NCI-H1694 (cell line): ENCODE measurements at places on chromosomes 2 and 18.

GRCh38 chr18:48792141-48792540 is 158.6 kb downstream of the SMAD7 start:
- DNase-seq, result no peak

- DNase-seq, result peak; percentile 53
These were observed 24.0 kb downstream of the RAX start for GRCh38 chr18:59249199-59249774.

- DNase-seq, result no peak
These were observed 268.7 kb upstream of the TCF4 start for GRCh38 chr18:55856679-55857078.

- DNase-seq, result no peak
These were observed 1.8 kb downstream of the MYO5B start for GRCh38 chr18:50192995-50193795.

- peak; percentile 50 for DNase-seq
These were observed 86.6 kb downstream of the TMEM182 start for GRCh38 chr2:102848366-102848839.

GRCh38 chr2:204753841-204754240 is 208.6 kb downstream of the PARD3B start:
- DNase-seq, result no peak

GRCh38 chr2:191864628-191865374 is 17.9 kb upstream of the CAVIN2 start:
- no peak for DNase-seq

DNA sequence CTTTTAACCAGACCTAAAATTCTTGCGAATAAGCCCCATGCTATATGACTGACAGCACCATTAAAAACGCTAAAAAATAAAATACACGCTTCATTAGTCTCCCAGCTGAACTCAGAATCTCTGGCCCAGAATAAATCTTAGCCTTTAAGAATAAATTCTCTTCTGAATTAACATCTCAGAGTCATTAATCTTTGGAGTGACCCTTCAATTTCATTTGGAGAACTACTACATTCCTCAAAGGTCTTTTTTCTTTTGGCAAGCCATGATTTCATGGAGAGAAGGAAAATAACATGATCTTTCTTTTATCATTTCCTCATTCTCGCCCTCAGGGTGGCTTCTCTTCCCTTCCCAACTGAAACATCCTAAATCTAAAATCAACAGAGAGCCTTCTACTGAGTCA is 259.0 kb downstream of the AFF3 start:
- no peak for DNase-seq

- no peak for DNase-seq
These were observed 98.1 kb downstream of the WDSUB1 start for GRCh38 chr2:159188449-159188848.

DNA sequence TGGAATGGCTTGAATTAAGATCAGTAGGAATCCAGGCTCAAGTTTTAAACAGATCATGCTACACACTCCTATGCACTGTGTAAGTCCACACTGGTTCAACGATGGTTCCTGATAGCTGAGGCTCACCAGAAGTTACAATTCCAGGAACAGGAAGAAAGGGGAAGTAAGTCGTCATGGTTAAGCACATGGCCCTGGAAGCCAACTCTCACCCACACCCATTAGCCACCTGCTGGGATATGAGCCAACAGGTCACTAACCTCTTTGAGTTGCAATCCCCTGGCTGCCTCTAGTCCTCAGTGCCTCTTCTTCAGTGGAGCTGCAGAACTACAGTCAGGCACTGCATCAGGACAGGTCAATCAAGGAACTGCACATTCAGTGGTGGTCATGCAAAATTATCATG is 133.5 kb downstream of the TMEM182 start:
- no peak for DNase-seq

DNA sequence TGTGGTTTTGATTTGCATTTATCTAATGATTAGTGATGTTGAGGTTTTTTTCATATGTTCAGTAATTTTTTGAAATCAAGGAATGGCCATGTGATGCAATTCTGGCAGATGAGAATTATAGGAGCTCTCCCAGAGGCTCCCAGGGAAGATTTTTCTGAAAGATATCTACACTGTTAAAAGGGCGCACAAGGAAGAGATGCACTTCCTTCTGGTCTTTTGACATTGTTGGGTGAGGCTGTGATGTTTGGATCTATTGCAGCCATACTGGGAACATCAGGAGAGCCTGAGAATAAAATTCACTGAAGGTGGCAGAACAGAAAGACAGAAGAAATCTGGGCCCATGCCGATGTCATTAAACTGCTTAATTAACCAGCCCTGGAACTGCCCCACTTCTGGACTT is 108.5 kb downstream of the DDX1 start:
- DNase-seq, result no peak

DNA sequence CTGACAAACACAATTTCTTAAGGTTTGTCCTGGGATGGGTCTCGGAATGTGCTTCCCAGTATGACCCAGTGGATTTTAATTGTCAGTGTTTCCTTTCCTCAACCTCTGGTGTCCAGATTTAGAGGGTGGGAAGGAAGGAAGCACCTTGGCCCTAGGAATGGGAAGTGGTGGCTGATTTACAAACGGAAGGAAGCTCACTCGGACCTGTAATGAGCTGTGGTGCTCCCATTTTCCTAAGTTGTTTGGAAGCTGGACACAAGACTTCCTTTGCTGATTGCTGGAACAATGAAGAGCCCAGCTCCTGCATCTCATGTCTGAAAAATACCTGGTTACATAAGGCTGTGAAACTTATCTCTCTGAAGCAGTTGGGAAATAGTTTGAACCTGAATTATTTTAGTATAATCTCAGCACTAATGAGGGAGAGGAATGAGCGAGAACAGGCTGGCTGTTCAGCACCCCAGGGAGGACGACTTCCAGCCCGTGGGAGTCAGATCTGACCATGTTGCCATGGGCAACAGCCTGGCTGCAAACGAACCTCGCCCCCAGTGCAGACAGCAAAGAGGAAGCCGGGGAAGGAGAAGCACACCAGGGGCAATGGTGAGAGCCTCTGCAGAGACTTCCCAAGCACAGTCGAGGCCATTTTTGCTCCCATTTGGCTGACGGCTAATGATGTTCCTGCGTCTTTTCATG is 74.4 kb upstream of the ASB18 start:
- DNase-seq, result no peak

DNA sequence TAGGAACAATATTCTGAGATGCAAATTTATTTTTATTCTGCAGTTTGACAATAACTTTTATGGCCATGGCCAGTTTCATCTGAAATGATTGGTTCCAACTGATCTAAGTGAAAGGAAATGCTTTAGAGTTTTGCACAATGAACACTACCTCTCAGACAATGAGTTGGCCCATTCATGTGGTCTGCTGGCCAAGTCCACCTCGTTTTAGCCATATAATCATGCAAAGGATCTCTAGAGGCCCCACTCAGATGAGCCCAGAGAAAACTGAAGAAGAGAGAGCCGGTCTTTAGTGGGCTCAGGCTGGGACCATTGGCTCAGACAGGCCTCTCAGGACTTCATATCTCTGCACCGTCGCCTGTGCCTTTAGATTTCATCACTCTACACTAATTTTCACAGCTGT is 254.7 kb downstream of the MREG start:
- DNase-seq, result no peak

DNA sequence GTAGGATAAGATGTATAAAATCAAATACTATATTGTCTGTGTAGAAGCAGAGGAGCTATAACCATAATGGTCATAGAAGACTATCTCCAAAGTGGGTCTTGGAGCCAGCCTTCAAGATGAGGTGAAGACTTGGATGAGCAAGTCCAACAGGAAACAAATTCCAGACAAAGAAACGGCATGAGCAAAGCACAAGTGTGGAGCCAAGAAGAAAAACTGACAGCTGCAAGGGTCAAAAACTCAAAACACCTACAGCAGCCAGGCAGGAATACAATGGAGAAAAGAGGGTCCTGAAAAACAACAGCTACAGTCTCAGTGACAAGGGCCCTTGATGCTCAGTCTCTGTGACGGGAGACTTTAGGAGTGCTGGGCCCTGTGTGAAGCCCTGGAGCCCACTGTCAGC is 102.4 kb downstream of the STK39 start:
- no peak for DNase-seq

GRCh38 chr18:74152270-74152669 is 3.9 kb downstream of the TIMM21 start:
- no peak for DNase-seq

DNA sequence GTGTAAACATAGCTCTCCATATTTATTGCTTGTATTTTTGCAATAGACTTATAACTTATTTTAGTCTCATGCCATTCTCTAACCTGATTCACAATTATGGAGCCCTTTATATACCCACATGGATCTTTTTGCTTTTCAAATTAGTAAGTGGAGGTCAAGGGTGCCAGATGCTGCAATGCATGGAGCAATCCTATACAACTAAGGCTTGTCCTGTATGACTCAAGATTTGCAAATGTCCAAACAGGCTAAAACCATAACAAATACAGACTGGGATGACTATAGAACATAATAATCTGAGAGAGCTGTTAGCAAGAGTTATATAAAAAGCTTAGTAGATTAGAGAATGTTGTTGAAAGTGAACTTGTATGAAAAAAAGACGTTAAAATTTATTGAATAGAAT is 690.4 kb upstream of the NRXN1 start:
- DNase-seq, result no peak

DNA sequence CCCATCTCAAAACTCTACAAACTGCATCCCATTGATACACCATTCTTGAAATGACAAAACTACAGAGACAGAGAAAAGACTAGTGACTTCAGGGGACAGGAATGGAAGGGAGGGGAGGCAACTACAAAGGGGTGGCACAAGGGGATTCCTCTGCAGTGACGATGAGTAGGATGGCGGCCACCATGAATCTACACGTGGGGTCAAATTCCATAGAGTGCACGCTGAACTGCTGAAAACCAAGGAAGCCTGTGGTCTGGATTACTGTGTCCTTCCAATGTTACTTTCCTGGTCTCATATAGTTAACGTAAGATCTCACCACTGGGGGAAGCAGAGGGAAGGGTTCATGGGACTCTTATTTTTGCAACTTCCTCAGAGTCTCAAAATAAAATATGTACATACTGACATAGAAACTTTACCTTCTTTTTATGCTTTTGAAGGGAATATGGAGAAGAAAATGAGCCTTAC is 23.6 kb downstream of the COX7A2L start:
- no peak for DNase-seq

DNA sequence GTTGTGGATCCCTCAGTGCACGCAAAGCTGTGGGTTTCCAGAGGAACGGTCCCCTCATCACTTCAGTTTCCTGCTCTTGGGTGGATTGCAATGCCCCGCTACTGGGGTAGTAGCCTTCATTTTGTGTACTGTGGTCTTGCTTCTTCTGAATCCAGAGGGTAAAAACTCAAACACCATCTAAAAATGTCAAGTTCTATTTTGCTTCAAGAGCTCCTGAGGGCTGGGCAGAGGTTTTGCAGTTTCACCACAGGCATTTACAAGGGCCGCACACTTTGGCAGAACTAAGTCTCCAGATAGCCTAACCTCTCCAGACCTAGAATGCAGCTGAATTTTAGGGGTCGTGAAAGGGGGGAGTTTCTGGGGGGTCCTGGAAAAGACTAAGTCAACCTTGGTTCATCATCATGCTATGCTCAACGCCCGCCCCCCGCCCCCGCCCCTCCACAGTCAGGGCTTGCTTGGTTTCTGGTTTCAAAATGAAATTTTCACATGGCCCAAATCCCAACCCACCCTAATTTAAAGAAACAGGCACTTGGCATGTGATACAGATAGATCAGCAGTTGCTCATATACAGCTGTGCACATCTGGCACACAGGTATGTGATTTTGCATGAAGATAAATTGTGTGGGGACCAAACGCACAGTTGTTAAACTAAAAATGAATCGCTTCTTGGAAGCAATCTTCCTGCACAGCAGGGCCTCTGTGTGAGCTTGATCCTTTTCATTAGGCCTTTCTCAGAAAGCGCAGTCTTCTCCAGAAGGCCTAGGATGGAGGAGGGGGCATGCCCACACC is 329.6 kb downstream of the OSR1 start:
- no peak for DNase-seq

- DNase-seq, result no peak
These were observed 38.8 kb upstream of the DNER start for GRCh38 chr2:229752970-229753729.

DNA sequence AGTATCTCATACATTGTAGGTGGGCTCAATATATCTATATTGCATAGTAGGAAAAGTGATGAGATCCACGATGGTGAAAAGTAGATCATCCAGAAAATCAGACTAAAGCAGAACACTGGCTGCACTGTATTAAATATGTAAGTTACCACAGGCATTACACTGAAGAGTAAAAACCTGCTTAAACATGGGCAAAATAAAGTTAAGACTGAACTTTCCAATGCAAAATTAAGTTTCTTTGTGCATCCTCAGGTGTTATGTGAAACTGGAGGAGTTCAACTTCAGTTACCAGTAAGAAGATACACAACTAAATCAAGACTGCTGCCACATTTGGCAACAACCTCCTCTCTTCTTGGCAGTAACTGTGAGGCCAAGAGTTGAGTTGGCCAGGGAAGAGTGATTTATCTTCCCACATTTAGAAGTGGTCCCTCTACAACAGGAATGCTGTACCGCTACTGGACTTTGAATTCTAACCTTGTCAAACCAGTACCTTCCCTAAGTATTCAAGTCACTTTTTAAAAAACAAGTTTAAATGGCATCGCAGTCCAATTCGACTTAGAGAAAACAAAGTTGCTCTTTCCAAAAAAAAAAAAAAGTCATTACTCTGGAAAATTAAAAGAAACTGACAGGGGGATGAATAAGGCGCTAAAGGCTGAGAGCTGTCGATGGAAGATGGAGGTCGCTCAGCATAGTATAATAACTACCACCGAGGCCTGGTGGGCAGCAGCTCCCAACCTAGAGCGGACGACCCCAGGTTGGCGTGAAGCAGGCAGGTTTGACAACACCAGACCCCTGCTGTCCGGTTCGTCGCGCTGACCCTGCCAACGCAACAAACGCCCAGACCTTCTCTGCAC is 1.1 kb downstream of the MAP4K3 start:
- no peak for DNase-seq

GRCh38 chr2:238388794-238389193 is 37.9 kb upstream of the ASB1 start:
- DNase-seq, result no peak

DNA sequence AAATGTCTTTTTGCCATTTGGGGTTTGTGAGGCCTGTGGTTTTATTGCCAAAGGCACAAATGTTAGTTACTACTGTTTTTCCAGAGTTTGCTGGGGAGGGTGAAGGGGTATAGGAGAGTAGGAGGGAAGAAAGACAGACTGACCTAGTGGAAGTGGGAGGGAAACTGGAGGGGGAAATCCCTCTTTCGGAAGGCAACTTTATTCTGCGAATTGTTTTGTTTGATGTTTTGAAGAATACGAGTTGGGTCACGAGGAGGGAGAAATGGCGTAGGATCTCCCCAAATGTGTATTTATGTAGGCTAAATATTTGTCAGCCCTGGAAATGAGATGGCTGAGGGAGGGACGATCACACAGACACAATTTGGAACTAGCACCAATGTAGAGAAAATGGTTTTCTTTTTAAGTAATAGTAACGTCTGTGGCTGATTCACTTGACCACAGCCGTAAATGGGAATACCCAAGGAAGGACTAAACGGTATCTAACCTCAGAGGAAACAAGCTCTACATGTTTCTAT is 172.3 kb downstream of the ICOS start:
- DNase-seq, result no peak

- DNase-seq, result no peak
These were observed 42.1 kb upstream of the MRPL19 start for GRCh38 chr2:75604484-75604883.
